ENCODE measurements at places on chromosomes 4 and X. TPM values are rescaled to one million over a fixed set of nuclear protein-coding genes. Genes with fewer than 3 reads are reported as not detected.

The FOXR2 gene
- not detected for total RNA-seq

The ASB9 gene
- 5.3 TPM for total RNA-seq

The CENPVL3 gene
- 1.9 TPM for total RNA-seq

The NAAA gene
- 44.2 TPM for total RNA-seq

The TREX2 gene
- total RNA-seq = 0.27 TPM

The MAMLD1 gene
- total RNA-seq = 5.6 TPM

The ETDA gene
- total RNA-seq = not detected

The CLCN5 gene
- total RNA-seq = 20.7 TPM

The RNF175 gene
- total RNA-seq = 9.8 TPM

The OPRPN gene
- 9.1 TPM for total RNA-seq

The GC gene
- not detected for total RNA-seq

The CACNA1F gene
- 27.9 TPM for total RNA-seq

The NUDT11 gene
- 18.8 TPM for total RNA-seq

The NXF2 gene
- not detected for total RNA-seq

The NSD2 gene
- 121 TPM for total RNA-seq
